Amniotic stem cell (primary cell): ENCODE measurements at places on chromosomes 7 and 10.

GRCh38 chr7:121666306-121666705 lies 206.7 kb upstream of the PTPRZ1 start:
- no peak for DNase-seq

- DNase-seq, result no peak
Measured at GRCh38 chr7:27750316-27750715, 10.4 kb downstream of the TAX1BP1 start.

DNA sequence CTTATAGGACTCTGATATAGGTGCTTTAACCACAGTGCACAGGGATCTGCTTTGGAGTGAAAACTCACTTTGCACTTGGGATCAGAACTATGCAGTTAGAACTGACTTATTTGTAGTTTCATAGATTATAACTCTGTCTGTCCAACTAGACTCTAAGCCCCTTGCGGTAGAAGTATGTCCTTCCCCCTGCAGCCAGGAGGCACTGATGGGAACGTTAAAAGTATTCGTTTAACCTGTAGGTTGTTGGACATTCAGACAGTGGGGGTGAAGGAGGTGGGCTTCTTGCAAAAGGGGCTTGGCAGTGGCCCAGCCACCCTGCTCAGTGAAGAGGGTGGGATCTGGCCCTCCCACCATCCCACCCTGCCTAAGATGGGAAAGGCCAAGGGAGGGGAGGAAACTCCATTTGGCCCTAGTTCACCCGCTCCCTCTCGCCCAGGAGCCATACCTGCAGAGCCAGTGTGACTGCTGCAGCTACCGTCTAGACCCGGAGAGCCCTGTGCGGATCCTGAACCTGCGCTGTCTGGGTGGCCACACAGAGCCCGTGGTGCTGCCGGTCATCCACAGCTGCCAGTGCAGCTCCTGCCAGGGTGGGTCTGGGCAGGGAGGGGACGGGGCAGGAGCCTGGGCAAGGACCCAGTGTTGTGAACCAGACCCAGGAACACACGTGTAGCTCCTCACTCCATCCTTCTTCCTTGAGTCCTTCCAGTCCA lies 5.7 kb upstream of the ZNF862 start:
- no peak for DNase-seq

- no peak for DNase-seq
Measured at GRCh38 chr7:13077466-13077865, 390.0 kb downstream of the ARL4A start.

DNA sequence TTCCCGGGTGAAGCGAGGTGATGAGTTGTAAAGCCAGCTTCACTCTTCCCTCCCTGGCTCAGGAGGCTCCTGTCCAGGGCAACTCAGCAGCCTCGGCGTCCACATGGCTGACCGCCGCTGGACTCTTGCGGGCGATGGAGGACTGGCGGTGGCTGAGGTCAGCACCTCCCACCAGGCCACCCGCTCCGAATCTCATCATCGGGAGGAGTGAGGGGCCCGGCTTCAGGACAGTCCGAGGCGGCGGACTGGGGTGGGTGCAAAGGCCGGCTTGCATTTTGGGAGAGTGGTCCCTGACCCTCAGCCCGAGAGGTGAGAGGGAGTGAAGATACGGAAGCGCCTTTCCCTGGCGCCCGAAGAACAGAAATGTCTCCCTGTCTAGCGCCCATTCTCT lies 759 bp downstream of the DNAJB12 start:
- DNase-seq, result no peak

DNA sequence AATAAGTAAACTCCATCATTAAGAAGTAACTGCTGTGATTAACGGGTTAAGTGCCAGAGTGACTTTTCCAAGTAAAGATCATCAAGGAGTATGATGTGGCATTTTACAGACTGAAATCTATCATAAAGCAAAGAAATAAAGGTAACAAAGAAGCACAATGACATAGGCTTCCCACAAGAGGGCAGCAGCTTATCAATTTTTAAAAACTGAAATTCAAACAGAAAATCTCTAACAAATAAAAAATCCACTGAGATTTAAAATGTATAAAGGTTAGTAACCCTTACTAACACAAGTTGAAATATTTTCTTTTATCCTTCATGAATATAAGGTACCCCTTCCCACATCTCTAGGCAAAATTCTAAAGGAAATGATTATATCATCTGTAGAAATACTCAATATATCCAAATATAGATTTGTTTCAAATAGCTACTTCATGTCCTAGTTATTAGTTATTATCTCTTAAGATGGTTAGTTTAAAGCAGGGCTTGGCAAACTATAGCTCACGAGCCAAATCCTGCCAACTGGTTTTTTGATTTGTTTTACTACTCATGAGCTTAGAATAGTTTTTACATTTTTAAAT lies 29.2 kb downstream of the FAM3C start:
- DNase-seq, result no peak

- no peak for DNase-seq
Measured at GRCh38 chr7:98107313-98107721, 655 bp downstream of the LMTK2 start.

DNA sequence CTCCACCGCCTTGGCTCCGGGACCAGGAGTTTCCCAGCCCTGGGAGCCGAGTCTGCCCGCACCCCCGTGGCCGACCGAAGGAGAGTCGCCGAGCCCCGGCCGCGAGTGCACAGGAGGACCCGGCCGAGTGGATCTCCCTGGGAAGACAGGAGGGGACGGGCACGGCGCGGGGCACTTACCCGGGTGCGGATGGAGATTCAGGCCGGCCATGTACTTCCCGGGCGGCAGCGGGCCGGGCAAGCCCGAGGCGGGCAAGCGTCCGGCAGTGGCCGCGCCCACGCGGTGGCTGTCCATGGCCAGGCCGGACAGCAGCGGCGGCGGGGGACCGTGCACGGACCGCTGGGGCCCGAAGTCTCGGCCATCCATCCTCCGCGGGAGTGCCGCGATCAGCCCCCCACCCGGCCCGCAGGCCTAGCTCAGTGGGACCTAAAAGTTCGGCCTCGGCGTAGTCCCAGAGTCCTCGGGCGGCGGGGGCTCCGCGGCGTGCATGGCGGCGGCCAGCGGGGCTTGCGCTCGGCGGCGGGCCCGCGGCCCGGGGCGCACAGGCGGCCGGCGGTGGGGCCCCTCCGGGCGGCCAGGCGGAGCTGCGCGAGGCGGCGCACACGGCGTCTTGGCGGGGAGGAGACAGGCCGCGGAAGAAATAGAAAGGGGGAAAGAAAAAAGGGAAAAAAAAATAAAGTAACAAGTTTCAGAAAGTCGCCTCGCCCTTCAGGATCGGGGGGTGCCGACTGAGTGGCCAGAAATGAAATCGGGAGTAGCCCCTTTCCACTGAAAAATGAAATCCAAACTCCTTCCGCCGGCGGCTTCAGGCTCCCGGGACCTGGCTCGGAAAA lies 2.5 kb downstream of the TNRC18 start:
- no peak for DNase-seq

DNA sequence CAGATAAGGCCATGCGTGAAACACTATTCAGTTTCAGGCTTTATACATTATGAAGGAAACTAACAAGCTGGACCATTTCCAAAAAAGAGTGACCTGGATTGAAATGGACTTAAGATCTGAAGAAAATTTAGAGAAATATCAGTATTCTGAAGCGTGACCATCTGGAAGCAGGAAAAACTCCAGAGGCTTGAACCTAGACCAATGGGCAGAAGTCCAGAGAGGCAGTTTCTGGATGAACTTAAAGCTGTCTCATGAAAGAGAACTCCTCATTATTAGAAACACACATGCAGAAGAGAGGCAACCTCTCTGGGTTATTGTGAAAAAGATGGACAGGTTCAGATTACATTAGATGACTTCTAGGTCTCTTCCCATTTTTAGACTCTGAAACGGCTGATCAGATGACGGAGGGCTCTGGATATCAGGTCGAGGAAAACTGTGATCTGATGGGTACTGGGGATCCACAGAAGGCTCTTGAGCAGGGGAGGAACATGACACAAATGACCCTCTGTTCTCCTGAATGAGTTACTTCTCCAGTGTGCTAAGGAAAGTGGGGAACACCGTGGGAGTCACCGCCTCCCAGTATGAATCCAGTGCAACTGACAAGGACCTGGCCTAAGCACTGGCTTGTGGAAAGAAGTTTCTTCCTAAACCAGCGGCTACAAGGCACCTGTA lies 116.5 kb downstream of the SPDYE5 start:
- no peak for DNase-seq

- peak; percentile 30 for DNase-seq
Measured at GRCh38 chr10:43292755-43293676, 26.2 kb upstream of the RASGEF1A start.

GRCh38 chr7:22554184-22554583 lies 54.2 kb upstream of the STEAP1B start:
- no peak for DNase-seq
